Stimulated activated CD8-positive, alpha-beta memory T cell treated with anti-CD3 and anti-CD28 coated beads, Interleukin-4, amount 100 ng/mL, for 1 hour (primary cell): ENCODE measurements at places on chromosomes 11 and 22.

- DNase-seq: no peak
Measured at GRCh38 chr11:117820071-117820470, 4.5 kb downstream of the FXYD2 start.

DNA sequence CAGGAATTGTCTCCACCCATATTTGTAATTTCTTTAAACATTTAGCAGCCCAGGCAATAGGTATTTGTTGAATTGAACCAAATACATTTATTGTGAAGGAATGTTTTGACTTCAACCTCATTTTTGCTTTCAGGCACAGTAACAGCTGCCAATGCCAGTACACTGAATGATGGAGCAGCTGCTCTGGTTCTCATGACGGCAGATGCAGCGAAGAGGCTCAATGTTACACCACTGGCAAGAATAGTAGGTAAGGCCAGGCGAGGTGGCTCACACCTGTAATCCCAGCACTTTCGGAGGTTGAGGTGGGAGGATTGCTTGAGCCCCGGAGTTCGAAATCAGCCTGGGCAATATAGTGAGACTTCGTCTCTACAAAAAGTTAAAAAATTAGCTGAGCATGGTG is 20.9 kb downstream of the ACAT1 start:
- DNase-seq: no peak

DNA sequence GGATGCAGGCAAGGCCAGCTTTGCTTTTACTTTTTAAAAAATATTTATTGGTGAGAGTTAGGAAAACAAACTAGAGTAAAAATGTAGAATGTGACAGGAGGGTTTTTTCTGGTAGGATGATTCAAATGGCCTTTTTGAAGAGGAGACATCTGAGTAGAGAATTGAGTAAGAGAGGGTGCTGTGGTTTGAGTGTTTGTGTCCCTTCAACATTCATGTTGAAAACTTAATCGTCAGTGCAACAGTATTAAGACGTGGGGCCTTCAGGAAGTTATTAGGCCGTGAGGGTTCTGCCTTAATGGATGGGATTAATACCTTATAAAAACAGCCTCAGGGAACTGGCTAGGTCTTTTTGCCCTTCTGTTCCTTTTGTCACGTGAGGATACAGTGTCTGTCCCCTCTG is 288.8 kb upstream of the C11orf87 start:
- DNase-seq: no peak

GRCh38 chr11:77512092-77512491 is 38.2 kb upstream of the PAK1 start:
- DNase-seq: no peak
